ENCODE measurements at places on chromosomes 3 and 15.

DNA sequence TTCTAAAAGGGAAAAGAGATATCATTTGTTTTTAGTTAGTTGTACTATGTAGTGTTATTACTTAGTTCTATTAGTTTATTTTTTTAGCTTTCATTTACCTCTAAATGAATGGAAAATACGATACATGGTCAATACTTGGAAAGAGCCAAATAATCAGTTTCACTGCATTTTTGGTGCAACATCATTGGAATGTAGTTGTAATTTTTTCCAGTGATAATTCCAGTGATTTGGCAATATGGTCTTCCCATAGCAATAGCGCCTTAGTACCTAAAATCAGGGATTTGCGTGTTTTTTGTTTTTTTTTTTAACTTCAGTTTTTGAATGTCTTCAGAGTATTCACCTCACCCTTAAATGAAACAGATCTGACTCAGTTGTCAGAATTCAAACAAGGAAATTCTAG lies 41.8 kb downstream of the RAB8B start:
- no peak for DNase-seq

DNA sequence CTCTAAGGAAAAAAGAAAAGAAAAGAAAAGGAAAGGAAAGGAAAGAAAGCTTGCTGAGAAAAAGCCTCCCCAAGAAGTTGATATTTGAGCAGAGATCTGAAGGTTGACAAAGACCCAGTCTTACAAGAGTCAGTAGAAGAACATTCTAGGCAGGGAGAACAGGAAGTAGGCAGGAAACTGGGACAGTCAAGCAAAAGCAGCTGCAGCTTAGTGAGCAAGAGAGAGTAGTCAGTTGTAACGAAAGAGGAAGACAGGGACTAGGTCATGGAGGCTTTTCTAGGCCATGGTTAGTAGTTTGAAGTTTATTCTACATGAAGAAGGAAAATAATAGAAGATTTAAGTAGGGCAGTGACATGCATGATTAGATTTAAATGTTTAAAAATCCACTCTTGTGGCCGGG lies 31.8 kb upstream of the KLHL6 start:
- no peak for DNase-seq

DNA sequence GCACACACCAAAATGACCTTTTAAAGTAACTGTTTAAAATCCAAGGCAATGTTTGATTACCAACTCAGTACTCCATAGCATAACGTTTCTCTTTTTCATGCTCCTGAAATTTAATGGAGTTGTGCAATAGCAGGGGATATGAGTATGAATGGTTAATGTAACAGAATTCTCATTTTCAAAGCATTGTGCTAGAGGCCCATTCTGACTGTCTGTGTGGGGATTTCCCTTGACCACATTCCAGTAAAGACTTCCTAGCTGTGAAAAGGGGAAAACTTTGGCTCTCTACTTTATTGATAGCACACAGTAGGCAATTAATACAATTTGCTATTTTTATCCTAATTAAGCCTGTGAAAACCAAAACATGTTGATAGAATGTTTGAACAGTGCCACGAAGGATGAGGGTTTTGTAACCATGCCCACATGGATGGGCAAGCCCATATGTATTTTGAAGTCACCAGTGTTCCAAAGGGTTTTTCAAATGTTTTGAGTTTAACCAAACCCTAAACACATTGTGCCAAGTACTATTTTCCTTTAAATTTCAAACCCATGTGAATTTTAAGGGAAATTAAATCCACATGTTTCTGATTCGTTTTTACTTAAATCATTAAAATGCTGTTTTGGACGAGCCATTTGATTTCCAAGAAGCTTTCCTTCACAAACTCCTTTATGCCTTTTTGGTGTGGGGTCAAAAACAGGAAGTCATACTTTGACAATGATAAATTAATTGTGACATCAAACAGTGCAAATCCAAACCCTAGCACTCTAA lies 261.2 kb downstream of the SHOX2 start:
- DNase-seq: no peak

- no peak for DNase-seq
Observed at GRCh38 chr3:146929696-146930095, 324.6 kb upstream of the PLSCR5 start.

All from mammary epithelial cell (primary cell).